ENCODE measurements at places on chromosomes 16 and 17.
A peak's percentile ranks its signal among the peaks of the same experiment; 100 is the strongest.

DNA sequence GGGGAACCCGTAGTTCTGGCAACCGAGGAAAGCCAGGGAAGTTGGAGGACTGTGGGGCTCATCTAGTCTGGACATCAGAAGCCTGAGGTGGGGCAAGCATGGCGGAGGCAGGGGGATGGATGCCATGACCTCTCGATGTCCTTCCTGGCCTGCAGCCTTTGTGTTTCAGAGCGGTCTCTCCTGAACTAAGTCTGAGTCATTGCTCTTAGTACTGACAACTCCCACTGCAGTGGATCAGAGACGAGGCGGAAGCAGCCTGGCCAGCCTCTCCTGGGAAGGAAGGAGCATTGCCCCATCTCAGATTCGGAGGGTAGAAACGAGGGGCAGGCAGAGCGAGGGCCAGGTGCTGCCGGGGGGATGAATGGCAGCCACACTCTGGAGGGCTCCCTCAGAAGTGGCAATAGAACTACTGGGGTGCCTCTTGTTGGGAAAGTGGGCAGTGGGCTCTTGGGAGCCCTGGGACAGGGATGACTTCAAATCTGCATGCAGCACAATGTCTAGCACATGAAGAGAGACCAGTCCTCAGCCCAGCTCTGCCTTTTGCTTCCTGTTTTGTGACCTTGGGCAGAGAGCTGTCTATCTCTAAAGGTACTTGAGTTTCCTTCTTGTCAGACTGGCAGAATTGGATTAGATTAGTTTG lies 3.6 kb upstream of the STAC2 start:
- DNase-seq = no peak

DNA sequence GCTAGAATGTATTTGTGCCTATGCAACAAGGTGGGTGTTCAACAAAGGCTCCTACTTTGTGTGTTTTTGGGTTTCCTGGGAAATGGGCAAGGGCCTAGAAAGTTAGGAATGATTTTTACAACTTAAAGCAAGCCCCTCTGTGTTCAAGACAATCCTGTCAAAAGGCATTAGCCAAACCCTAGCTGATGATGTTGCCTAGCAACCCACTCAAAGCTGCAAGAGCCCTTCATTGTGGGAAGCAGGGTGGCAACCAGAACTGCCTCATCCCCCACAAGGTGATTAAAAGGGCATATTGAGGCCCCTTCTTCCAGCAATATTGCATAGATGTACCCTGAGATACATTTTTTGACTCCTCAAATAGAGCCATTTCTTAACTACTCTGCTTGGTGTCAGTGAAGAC lies 16.0 kb upstream of the RASL10B start:
- no peak for DNase-seq

DNA sequence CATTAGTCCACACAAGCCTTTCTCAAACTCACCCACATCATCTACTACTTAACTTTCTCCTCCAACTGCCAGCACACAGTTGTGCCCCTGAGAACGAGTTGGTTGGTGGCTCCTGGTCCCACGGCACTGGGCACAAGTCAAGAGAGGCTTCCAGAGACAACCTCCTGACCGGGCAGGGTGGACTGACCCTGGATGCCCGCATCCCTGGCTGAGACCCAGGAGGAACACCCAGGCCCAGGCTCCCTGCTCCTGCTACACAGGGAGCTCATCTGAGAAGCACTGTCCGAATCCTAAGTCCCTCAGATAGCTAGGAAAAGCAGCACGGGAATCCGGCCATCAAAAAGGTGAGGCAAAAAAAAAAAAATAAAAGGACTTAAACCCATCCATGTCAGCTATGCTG lies 29.0 kb downstream of the WDR45B start:
- DNase-seq = no peak

DNA sequence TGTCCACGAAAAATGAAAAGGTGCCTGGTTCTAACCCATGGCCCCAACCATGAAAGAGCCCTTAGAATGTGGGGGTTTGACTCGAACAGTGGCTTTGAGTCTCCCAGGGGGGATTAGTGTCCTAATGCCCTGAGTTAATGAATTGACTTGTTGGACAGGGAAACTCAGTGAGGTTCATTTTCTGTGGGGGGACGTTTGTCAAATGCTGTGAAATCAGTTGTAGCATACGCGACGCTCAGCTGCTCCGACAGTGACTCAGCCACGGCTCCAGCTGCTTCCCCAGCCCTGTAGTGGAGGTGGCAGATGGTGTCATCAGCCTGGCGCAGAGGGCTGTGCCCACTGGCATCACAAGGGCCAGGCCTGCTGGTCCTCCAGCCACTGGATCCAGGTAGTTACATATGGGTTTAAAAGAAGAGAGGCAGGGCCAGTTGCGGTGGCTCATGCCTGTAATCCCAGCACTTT lies 3.9 kb upstream of the TMEM235 start:
- DNase-seq = no peak

DNA sequence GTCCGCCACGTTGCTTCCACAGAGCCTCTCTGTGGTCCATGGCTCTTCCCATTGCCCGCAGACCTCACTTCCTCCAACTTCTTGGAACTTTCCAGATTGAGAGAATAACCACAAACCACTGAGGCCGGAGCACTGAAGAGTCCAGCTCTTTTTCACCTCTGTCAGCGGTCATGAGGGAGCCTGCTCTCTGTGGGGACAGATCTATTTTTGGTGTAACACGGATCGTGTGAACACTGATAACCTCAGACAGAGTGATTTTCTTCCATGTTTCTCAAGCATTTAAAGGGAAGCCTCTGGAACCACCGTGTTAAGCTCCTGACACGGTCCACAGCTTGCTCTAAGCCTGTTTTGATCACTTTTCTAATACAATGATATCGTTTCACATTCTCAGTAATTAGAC lies 49.7 kb downstream of the NTN1 start:
- DNase-seq = no peak

DNA sequence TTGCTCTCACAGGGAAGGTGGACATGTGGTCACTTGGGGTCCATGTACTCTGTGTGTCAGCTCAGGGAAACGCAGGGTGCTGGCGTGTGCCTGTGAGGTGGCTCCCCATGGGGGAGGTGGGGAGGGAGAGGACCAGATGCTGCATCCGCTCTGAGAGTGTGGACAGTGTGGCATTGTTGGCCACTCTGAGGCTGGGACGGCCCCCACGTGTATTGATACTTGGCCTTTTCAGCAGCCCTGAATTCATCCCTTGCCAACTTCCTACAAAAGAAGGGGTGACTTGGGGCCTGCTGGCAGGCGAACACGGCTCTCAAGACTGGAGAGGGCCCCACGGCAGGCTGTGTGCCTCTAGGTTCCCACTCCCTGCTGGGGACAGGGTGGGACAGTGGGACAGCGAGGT lies 120.1 kb downstream of the RAB11FIP4 start:
- no peak for DNase-seq

GRCh38 chr17:29653995-29654714 lies 31.4 kb upstream of the CORO6 start:
- DNase-seq = peak; percentile 22

DNA sequence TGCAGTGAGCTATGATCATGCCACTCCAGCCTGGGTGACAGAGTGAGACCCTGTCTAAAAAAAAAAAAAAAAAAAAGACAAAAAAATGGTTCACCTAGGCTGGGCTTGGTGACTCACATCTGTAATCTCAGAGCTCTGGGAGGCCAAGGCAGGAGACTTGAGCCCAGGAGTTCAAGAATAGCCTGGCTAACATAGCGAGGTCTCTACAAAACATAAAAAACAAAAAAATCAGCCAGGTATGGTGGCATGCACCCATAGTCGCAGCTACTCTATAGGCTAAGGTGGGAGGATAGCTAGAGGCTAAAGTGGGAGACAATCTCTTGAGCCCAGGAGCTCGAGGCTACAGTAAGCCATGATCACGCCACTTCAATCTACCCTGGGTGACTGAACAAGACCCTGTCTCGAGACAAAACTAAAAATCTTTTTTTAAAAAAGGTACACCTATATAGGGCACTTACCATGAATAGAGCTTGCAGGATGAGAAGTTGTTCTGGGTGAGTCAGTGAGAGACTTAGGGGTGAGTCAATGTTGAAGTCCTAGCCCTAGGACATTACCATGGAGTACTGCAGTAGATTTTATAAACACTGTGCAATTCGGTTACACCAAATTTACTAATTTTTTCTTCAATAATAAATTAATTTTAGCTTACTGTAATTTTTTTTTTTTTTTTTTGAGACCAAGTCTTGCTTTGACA lies 19.0 kb downstream of the USP32 start:
- DNase-seq = peak; percentile 16

DNA sequence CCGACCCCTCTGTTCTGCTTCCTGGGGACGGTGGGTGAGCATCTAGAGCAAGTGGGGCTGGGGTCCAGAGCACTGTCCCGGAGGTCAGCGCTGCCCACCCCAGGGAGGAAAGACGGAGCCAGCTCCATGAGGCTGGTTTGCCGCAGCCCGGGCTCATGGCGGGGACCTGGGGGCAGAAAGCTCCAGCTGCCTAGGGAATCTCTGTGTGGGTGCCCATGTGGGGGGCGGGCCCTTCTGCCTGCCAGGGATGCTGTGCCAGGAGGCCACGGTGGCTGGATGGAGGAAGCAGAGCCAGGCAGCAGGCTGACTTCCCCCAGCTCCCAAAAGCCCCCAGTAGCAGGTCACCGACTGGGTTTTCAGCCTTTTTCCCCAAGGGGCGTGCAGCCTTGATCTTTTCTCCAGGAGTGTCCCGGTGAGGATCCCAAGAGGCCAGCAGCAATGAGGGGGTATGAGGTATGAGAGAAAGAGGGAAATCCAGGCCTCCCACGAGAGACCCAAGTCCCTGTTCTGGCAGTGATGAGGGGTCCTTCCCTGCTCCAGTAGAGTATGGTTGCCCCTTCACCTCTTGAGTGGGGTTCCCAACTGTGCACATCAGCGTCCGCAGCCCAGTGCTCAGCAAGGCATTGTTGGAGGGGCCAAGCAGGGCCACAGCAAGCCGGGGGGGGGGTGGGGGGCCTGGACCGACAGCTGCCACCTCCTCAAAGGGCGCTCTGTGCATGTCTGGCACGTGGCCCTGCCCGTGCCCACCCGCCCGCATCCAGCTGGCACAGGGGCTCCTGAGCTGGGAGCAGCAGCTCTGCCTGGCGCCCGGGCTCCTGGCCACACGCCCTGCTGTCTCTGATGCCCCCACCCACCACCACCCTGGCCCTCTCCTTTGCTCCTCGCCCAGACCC lies 15.6 kb upstream of the BCAR1 start:
- DNase-seq = no peak

DNA sequence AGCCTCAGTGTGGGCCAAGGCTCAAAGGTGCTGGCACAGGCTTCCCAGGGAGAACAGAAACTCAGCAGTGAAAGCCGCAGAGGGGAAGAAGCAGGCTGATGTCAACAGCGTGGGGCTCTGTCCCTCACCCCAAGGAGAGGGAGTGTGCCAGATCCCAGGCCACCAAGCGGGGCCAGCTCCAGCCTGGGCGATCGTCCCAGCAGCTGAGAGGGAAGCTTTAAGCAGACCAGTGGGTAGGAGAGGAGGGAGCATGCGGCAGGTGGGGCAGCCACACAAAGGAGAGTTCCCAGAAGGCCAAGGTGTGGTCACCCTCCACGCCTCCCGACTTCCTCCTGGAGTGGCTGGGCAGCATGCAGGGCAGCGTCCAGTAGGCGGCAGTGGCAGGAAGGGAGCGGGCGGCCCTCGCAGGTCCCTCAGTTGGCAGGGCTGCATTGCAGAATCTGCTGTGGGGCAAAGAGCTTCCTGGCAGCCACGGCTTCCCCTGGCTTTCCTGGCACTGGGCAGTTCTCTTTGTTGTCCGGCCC lies 6.0 kb downstream of the SYNGR2 start:
- DNase-seq = no peak

DNA sequence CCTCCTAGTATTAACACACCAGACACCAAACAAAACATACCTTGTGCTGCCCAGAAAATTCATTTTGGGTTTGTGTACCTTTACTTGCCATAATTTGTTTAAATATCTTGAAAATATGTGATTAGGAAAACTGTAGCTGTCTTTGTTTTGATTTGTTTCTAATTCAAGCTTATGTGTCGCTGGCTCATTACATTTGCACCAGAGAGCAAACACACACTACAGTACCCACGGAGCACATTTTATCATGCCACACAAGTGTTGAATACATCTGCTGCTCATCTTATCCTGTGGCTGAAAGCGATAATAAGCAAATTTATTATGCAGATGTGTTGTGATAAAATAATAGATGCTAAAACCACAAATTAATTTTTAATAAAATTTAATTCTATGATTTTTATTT lies 63.1 kb downstream of the SPAG9 start:
- DNase-seq = no peak

- DNase-seq = no peak
Measured at GRCh38 chr16:89332243-89332901, 114.9 kb downstream of the ZNF778 start.

- DNase-seq = no peak
Measured at GRCh38 chr17:50972577-50972976, 106.4 kb upstream of the TOB1 start.

GRCh38 chr16:67447508-67448076 lies 16.7 kb downstream of the HSD11B2 start:
- DNase-seq = peak; percentile 90

DNA sequence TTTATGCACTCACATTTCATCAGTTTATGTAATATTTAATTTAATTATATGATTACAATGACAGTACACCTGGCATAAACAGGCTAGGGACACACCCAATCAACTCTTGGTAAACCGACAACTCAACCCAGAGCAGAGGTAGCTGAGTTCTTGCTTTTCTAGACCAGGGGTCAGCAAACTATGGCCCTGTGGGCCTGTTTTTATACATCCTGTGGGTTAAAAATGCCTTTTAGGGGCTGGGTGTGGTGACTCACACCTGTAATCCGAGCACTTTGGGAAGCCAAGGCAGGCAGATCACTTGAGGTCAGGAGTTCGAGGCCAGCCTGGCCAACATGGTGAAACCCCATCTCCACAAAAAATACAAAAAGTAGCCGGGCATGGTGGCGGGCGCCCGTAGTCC lies 99.2 kb upstream of the TMEM97 start:
- DNase-seq = no peak

DNA sequence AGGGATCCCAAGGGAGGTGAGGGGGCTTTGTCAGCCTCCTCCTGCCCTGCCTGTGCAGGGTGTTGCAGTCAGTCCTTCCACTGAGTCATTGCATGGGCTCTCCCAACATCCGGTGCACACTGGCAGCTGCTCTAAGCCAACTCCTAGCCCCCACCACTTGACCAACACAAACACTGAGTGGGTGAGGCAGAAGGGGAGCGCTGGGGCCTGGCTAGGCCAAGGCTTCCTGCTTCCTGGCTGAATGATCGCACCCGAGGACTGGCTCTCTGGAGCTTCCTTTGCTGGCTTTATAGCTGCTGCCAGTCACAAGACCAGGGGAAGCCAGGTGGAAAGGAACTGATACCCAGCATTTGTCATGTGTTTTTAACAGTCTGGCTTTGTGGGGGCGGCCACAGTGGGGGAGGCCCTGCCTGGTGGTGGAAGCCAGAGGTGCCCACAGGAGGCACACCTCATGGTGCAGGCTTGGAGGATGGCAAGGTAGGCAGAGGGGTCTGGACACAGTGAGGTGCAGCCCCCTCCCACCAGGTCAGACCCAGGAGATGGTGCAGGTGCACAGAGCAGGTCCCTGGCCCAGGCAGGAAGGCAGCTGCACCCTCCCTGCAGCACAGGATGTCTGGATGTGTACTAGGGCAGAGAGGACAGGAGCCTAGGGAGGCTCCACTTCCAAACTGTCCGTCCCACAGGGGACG lies 6.8 kb downstream of the MPG start:
- DNase-seq = no peak

Measured in hematopoietic multipotent progenitor cell treated with erythropoietin and hydrocortisone succinate and interleukin-3 and kit ligand, for 17 days (in vitro differentiated cells).